ENCODE measurements at places on chromosomes 2 and 18.

DNA sequence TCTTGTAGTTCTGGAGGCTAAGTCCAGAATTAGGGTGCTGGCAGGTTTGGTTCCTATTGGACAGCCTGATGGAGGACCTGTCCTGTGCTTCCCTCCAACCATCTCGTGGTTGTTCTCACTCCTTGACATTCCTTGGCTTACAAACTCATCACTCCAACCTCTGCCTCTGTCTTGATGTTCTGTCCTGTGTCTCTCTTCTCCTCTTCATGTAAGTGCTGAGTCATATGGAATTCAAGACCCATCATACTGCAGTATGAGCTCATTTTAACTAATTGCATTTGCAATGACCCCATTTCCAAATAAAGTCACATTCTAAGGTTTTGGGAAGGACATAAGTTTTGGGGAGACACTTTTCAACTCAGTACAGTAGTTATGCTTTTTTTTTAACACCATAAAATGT, 374.7 kb downstream of the TRIB2 start:
- DNase-seq, result no peak

DNA sequence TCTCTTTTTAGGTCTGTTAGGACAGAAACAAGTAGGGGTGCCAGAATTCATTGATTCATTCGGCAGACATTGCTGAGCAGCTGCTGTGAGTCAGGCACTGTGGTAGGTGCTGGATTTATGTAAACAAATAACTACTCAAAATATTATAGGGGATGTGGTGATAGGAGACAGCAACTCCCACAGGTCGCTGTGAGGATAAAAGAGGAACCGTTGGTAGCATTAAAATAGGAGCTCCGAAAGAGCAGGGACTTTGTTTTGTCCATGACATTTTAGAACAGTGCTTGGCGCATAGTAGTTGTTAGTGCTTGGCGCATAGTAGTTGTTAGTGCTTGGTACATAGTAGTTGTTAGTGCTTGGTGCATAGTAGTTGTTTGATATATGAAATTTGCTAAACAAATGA, 29.2 kb downstream of the ATP6V1C2 start:
- DNase-seq, result no peak

DNA sequence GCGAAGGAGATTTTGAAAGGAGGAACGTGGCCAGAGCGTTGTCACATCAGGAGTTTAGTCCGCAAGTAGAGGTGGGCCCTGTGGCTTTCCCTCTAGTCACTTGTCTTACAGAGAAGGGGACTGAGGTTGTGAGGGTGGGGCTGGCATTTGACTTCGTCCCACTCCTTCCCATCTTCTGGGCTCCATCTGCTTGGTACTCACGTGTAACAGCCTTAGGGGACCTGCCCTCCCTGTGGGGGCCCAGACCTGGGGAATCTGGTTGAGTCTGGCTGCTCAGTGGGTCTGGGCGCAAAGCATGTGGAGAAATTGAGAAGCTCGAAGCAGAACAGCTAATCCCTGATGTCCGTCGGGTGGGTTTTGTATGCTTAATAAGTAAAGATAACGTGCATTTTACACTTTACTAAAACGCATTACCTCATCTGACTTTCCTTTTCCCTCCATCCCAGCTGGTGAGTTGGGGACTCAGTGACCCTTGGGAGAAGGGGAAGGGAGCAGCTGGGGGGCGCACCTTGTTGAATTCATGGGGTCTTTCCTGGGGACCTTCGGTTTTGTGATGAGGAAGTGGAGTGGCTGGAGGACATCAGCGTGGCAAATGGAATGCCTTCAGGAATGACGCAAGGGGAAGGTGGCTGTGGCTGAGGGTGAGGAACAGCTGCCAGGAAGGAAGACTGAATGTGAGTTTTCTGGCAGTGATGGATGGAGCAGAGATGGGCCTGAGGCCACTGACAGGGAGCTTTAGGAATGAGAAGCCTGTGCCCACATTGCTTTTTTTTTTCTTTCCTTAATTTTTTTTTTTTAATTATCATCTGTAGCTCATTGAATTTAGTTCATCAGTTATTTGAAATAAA, 44.8 kb downstream of the ASAP2 start:
- no peak for DNase-seq

GRCh38 chr2:219912491-219912921, 285.1 kb downstream of the SLC4A3 start:
- no peak for DNase-seq

DNA sequence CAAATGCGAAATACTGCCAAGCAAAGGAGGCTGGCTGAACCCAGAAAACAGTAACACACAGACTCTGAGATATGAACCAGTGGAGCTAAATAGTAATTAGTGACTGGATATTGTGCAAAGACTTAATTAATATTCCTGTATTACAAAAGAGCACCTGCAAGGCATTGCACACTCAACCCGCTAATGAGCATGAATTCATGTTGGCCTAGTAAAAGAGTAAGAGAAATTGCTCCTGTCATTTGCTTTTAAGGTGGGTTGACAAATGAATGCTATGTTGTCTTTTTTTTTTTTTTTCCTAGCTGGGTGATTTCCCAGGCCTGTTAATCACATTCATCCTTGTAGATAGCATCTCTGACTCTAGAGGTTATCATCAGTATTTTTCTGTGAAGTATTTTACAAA, 87.0 kb upstream of the CERS6 start:
- DNase-seq, result no peak

DNA sequence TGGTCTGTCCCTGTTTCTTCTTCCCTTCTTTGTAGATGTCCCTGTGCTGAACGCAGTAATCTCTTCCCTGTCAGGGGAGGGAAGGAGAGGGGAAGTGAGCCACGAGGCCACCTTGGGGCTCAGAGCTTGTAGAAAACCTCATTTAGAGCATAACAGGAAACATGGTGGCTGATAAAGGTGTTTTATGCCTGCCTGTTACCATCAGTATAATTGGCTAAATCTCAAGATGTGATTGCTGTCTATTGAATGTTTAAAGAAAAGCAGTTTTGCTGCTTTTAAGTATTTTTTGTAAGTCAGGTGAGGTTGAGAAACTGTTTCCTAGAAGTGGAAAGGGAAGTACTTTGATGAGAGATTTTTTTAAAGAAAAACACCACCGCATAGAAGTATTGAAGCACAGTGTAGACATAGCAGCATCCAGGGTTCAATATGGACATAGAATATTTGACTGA, 59.7 kb upstream of the PDK1 start:
- no peak for DNase-seq

GRCh38 chr2:26191316-26192159, 18.6 kb downstream of the GAREM2 start:
- DNase-seq, result no peak

DNA sequence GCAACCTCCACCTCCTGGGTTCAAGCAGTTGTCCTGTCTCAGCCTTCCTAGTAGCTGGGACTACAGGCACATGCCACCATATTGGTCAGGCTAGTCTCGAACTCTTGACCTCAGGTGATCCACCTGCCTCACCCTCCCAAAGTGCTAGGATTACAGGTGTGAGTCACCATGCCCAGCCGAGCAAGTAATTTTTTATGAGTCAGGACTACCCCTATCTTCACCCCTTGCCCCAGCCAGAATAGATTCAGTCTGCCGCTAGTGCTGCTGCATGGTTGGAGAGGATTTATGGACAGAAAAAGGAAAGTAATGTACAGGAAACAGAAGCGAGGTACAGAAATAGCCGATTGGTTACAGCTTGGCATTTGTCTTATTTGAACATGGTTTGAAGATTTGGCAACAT, 48.9 kb downstream of the BMPR2 start:
- DNase-seq, result no peak

DNA sequence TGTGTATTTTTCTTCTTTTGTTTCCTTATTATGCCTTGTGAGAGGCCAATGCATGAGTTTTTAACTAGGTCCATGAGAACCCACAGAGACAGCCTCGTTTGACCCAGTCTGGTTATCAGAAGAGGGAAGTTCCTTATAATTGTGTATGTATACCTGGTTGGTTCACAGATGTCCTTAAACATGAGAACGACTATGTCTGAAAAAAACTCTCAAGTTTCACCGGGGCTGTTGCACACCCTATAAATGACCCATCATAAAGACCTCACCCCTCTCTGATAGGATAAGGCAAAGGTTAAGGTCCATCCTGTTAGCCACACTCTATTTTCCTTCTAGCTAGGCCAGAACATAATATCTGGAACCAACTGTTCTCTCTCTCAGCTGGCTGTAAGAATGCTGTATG, 42.7 kb upstream of the MSH2 start:
- no peak for DNase-seq

DNA sequence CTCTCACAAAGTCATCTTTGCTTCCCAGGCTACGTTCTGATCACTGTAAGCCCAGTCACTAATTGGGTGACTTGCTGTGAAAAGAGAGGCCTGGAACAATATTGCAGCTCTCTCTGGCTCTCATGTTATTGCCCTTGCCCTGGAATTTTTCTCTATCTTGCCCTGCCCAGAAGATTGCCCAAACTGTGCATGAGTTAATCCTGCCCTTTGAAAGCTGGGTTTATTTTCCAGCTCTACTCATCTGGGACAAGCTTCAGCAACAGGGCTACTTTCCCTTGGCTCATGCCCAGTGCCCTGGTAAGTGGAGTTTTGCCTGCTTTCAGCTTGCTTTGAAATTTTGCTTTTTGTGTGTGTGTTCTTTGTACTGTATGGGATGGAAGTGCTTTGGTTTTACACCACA, 6.9 kb upstream of the EHBP1 start:
- DNase-seq, result no peak

- no peak for DNase-seq
Measured at GRCh38 chr2:190771726-190772125, 108.9 kb upstream of the GLS start.

DNA sequence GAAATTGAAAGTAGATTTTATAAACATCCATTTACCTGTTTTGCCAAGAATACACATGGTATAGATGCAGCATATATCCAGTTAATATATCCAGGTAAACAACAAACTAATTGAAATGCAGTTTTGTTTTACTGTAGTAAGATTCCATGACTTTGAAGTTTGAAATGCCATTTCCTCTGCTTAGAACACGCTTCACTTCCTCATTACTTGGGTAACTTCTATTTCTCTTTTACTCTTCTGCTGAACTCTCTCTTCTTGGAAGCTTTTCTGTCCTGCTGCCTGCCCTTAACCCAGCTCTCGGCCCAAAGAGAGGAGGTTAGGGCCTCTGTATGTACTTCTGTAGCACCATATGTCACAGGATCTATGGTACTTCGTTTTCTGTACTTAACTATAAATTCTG, 14.1 kb upstream of the IL1RL2 start:
- no peak for DNase-seq

GRCh38 chr18:26397019-26397418, 151.3 kb downstream of the KCTD1 start:
- DNase-seq, result no peak

DNA sequence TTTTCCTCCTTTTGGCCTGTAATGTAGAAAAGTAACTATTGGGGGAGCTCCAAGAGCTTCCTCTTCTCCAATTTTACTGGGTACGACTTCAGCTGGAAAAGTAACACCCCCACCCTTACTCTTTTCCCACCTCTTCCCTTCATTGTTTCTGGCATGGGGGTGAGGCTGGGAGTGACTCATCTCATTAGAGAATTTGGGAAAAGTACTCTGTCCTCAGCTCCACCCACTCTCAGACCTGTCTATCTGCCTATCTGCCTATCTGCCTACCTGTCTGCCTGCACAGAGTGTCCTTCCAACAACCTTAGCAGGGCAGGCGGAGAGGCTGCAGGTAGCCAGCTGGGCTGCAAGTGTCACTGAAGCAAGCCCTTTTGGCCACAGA, 93.6 kb downstream of the EPHA4 start:
- no peak for DNase-seq

DNA sequence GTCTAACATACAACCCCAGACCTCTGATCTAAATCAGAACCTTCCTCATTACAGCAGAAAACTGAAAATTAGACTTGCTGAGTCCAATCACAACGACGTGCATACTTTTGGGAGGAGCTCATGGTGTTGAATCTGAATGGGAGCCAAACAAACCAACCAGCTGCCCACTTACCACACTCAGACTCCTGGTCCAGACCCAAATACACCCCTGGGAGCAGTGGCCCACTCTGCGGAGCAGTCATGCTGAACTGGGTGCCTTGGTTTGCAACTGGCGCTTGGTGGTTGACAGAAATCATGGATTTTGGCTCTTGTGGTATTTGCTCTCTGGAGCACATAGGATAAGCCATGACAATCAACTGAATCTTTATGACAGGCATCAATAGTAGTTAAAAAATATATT, 253.6 kb upstream of the TNP1 start:
- peak; percentile 13 for DNase-seq

- no peak for DNase-seq
Measured at GRCh38 chr2:11007331-11008264, 95.9 kb downstream of the KCNF1 start.

DNA sequence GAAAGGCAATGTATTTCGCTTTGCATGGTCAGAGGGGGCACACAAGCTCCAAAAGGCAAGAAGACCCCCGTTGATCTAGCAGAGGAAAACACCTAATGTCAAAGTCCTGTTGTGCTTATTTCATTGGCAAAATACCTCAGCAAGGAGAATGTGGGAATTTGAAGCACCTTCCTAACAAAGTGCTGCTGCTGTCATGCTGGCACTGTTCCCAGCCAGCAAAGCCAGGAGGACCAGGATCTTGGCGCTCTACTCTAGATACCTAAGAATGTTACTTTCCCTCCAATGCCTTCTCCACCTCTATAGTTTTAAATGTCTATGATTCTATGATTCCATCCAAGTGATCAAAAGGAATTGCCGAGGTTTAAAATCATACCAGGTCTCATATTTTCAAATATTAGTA, 867.9 kb upstream of the POU3F3 start:
- DNase-seq, result no peak

DNA sequence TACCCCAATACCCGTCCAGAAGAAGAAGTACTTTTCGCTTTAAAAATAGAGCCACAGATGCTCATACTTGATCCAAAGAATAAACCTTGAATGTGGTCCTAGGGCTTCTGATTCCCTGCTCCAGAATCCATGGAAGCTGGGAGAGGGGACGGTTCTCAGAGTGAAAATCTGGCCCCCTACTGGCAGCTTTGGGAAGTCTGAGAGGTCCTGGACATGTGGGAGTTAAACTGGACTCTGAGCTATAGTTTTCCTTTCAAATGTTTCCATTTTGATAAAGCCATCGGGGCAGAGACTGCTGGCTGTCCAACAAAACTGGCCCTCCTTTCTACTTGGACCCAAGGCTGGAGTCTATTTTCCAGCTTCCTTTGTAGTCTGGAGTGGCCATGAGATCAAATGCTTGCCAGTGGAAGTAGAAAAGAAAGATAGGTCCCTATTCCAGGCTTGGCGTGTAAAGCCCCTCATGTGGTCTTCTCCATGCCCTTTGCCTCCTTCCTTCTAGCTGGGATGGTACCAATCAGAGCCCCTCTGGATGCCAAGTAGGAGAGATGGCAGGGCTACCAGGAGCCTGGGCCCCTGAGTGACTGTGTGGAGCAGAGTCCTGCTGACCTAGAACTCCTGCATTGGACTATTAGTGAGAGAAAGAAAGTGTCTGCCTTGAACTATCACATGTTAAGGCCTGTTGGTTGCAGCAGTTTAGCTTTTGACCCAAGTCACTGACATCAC, 37.7 kb upstream of the TBC1D8 start:
- no peak for DNase-seq

- peak; percentile 49 for DNase-seq
Measured at GRCh38 chr2:49490710-49491109, 336.4 kb upstream of the FSHR start.

- no peak for DNase-seq
Measured at GRCh38 chr18:4672162-4672561, 217.1 kb upstream of the DLGAP1 start.

- no peak for DNase-seq
Measured at GRCh38 chr2:151776367-151776766, 42.1 kb upstream of the NEB start.

- DNase-seq, result no peak
Measured at GRCh38 chr2:4175343-4175742, 472.0 kb downstream of the DCDC2C start.

- no peak for DNase-seq
Measured at GRCh38 chr2:69152847-69153583, 140.0 kb downstream of the ANTXR1 start.
